Stimulated activated CD4-positive, alpha-beta T cell treated with anti-CD3 and anti-CD28 coated beads, TNF-alpha, amount 100 ng/mL, for 24 hours (primary cell): ENCODE measurements at places on chromosomes 2 and 18.
A peak's percentile ranks its signal among the peaks of the same experiment; 100 is the strongest.

DNA sequence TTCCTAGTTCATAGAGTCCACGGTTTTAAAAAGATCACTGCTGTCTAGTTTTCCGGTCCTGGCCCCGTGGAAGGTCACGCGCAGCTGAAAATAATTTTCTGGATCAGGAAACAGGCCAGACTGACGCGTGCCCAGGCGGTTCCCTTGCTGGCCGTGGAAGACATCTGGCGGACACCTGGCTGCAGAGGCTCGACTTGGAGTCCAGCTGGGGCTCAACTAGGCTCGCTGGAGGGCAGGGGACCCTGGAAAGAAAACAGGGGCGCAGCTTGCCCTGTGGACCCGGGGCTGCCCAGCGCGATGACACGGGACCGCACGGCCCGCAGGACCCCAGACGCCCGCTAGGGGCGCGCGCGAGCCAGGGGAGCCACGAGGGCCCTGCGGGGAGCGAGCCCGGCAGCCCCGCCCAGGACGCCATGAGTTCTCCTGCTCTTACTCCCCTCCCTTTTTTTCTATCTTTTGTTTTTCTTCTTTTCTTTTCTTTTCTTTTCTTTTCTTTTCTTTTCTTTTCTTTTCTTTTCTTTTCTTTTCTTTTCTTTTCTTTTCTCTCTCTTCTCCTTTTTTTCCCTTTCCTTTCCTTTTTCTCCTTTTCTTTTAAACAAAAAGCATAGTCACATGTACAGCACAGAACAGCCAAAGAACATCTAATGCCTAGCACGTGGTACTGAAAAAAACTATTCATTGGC, 43.2 kb upstream of the UBE2F start:
- peak; percentile 75 for DNase-seq

DNA sequence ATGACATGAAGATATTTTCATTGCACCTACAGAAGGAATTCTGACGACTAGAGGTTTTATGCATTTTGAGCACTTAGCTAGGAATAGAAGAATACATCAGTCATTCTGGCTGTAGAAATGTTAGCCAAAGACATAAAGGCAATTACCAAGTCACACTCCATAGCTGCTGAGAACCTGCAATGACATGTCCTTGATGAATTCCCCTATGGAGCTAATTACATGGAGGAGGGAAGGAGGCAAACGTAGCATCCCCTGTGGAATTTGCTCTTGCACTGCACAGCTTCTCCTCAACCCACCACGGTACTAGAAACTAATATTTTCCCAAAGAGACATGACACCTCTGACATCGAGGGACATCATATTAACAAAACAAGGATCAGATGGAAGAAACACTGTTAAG, 174.0 kb upstream of the SESTD1 start:
- DNase-seq: no peak

- DNase-seq: peak; percentile 36
Observed at GRCh38 chr2:27264753-27265535, 2.1 kb upstream of the SLC30A3 start.

- no peak for DNase-seq
Observed at GRCh38 chr2:21013043-21013816, 30.6 kb downstream of the APOB start.

DNA sequence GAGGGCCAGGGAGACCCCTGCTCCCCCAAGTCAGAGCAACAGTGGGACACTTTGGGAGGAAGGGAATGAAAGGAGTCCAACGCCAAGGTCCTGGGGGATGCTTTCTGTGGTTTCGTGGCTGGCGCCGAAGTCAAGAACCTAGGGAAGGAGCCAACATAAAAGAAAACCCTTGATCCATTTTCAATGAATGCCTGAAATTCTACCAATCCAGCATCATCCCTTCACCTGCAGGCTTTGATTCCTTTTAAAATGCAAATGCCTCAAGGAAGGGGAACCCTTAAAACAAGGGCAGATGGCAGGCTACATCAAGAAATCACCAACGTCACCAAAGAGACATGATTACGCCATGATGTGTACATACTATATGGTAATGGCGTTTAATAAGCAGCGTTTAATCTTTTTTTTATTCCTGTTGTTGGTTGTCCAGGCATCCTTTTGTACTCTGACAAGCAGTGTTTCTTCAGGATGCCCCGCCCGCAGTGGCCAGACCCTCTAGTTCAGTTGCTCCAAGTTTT, 123.3 kb upstream of the SLC1A4 start:
- DNase-seq: no peak

- peak; percentile 1 for DNase-seq
Observed at GRCh38 chr18:50507120-50507590, 52.7 kb upstream of the MAPK4 start.

GRCh38 chr2:223815884-223816570, 21.4 kb downstream of the AP1S3 start:
- no peak for DNase-seq

GRCh38 chr18:60892855-60893254, 440.4 kb upstream of the CDH20 start:
- no peak for DNase-seq

DNA sequence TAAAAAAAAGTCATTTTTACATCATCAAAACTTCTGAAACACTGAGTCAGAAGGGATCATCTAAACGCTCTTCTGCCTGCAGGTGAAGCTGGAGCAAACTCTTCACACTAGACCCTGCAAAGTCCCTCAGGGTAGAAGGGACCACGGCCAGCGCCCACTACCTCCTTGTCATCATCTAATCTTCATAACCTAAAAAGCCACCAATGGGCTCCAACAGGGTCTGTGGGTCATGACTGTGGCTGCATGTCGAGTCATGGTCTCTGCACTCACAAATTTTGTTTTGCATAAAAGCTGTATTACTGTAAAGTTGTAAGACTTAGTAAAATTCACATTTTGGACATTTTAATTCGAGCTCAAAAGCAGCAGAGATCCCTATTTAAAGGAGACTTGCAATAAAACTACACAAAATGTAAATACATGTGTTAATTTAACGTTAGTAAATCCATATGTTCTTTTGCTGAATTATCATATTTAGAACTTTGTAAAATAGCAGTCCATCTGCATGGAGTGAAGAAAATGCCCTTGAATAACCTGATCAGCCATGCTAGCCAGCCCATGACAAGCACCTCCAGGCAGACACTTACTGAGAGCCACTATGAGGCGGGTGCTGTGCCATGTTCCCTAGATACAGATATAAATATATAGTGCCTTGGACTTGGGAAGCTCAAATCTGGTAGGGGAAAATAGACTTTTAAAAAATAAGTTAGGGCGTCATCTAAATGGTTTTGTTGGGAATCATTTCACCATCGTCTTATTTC, 437.2 kb upstream of the LYPD1 start:
- DNase-seq: no peak

- no peak for DNase-seq
Observed at GRCh38 chr2:240469239-240469636, 33.8 kb downstream of the GPC1 start.

- peak; percentile 35 for DNase-seq
Observed at GRCh38 chr2:29010946-29011345, 29.8 kb downstream of the TOGARAM2 start.

DNA sequence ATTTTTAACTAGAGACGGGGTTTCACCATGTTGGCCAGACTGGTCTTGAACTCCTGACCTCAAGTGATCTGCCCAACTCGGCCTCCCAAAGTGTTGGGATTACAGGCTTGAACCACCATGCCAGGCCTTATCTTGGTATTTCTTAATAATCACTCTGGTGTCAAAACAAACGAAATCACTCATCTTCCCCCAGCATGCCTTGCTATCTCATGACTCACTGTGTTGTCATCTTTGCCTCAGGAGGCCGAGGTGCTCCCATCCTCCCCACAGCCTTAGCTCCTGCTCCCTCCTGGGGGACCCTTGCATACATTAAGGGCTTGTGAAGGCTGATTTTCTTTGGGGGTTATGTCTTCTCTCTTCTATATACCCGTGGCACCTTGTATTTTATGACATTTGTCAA, 250.1 kb upstream of the DPP10 start:
- no peak for DNase-seq

GRCh38 chr18:50038448-50038847, 156.5 kb downstream of the MYO5B start:
- no peak for DNase-seq

- DNase-seq: no peak
Observed at GRCh38 chr2:209638346-209638745, 133.3 kb upstream of the UNC80 start.

DNA sequence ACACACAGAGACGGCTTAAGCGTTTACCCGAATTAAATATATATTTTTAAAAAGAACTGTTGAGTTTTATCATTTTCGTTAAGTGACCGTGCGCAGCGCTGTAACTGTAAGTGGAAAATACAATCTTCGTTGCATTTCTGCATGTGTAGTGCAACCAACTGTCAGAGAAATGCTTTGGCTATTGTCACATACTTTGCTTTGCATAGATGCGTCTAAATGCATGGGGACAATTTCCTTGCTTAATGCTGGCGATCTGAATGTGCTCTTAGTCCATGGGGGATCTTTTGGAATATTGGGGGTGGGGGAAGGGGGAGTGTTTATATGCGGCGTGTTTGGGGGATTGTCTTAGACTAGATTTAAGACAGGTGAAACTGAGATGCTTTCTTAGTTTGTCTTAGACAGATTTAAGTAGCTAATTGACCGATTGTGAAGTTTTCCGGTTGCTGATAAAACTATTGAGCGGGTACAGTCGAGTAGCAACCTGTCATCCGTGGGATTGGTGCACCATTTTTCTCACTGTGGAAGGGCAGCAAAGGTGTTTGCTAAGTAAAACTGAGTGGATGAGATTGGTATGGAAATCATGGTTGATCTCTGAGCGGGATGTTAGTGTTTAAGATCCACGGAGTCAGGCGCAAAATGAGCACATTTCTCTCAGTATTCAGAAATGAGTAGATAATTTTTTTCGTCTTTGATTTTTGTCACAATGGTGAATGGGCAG, 476 bp downstream of the VSNL1 start:
- no peak for DNase-seq

DNA sequence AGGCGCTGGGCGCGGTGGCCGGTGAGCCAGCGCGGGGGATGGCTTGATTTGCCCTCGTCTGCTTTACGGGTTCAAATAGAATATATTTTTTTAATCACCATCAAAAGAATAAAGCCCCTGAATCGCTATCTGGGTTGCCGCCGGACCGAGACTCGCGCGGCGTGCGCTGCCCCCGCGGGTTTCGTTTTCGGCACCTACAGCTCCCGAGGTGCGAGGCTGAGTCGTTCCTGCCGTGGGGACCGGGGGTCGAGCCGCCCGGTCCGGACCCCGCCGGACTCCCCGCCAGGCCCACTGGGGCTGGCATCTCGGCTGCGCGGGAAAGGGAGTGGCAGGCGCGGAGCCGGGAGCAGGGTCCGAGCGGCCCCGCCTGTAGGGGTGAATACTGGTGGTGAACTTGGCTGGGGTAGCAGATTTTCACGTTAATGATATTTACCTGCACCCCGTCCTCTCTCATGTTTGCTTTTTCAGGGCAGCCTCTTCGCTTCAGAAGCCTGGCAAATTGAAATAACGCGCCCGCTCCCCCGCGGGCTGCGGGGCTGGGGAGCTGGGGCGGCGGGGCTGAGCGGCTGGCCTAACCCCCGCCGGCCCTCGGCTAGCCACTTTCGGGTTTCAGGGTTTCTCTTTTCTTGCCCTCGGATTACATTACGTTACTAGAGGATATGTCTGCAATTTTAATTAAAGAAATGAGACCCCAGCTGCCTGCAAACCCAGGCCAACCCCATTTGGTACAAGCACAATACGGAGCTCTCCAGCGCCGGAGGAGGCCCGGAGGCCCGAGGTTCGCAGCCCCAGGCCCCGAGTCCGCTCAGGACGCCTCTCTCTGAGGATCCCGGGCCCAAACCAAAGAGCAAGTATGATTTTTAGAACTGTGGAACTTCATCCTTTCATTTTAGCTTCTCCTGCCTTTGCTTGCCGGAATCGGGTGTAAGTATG, 1.7 kb upstream of the CELF4 start:
- DNase-seq: no peak

- DNase-seq: no peak
Observed at GRCh38 chr2:215369181-215369760, 57.4 kb downstream of the ATIC start.
